ENCODE measurements at places on chromosomes 1 and 21.

- DNase-seq = no peak
These were observed 387.3 kb downstream of the RPS6KC1 start for GRCh38 chr1:213438339-213438738.

GRCh38 chr21:29416268-29416667, 117.5 kb downstream of the BACH1 start:
- DNase-seq = no peak

DNA sequence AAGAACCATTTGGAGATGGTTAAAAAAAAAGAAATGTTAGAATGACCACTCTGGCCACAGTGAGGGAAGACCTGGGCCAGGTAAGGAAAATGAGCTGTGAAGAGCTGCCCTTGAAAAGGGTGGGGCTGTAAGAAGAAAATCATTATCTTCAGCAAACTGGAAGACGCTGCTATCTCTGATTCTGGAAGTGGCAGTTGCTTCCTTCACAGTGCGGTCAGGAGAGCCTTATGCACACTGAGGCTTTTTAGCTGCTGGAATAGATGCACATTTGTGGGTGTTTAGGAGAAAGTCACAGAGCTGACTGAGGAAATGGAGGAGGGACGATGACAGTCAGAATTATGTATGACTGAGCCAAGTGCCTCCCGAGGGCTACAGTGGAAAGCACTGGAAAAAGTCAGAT, 91.6 kb downstream of the TBX19 start:
- DNase-seq = no peak

DNA sequence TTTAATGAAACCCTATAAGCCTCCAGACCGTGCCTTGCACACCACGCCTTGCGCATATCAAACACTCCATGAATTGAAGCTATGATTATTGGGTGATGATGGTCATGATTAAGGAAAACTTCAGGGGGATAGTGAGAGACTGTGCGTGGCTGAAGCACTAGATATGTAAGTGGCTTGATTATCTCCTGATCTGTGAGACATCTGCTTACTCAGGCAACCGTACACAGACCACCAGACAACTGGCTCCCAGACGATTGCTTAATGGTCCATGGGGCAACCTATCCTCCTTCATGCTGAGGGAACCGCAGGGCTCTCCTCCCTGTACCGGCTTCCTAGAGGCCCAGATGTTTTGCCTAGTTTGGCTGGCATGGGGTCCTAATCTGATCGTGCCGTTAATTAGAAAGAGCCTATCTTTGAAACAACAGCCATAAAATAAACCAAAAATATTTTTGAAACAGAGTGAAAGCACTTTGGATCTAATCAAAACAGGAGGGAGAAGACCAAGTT, 51.6 kb downstream of the IRF2BP2 start:
- no peak for DNase-seq

GRCh38 chr1:8813016-8813763, 4.2 kb downstream of the RERE start:
- no peak for DNase-seq

DNA sequence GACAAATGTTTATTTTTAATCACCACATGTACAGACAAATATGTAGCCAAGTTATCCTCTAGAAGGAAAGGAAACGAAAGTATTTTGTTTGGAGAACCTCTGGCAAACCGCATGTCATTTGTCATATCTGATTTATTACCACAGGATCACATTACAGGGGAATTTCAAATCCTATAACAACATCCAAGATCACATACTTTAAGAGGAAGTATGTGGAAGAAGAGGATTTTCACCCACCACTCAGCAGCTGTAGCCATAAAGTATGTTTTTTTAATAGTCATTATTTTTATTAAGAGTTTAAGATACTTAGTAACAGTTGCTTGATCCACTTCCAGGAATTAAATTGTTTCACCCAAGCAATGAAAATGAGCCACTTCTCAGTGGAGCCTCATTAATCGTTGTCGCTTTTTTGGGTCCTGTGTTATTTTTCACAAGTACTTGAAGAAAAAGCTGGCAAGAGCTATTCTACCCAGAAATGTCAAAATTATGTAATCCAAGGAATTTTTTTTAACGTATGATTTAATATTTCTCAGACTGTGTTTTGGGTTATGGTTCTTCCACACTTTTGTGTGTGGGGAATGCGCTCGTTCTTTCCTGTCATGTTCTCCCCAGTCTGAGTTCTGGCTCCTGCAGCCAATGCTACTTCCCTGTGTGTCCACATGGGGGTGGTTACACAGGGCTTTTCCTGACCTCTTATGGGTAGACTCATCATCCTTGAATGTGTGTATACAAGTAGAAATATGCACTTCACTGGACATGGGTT, 6.9 kb downstream of the SERTAD4 start:
- peak; percentile 66 for DNase-seq

- no peak for DNase-seq
These were observed 1.8 kb downstream of the CCDC17 start for GRCh38 chr1:45621895-45622523.

GRCh38 chr1:33876970-33877650, 13.2 kb downstream of the HMGB4 start:
- peak; percentile 9 for DNase-seq

DNA sequence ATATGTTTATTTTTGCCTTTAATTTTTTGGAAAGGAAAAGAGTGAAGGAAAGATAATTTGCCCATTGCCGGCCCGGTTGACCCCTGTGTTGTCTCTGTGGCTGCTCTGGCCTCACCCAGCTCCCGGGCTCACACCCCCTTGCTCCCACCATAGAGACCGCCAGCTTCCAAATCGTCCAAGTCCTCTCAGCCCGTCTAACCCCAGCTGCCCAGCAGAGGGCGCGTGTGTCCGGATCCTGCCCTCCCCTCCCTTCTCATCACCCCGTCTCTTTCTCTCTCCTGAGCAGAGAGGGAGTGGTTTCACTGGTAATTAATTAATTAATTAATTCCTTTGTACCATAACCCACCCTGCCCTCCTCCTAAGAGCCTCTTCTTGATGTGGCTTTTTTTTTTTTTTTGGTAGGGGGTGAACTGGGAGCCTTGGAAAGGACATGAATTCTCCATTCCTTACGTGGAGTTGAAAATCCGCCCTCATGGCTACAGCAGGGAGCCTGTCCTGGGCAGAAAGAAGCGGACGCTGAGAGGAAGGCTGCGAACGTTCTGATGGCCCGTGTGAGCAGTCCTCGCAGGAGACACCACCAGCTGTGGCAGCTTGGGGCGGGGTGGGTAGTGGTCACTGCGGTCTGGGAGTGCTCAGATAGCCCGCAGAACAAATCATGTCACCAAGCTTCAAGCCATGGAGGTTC, 45.9 kb downstream of the KIAA0040 start:
- DNase-seq = peak; percentile 57

DNA sequence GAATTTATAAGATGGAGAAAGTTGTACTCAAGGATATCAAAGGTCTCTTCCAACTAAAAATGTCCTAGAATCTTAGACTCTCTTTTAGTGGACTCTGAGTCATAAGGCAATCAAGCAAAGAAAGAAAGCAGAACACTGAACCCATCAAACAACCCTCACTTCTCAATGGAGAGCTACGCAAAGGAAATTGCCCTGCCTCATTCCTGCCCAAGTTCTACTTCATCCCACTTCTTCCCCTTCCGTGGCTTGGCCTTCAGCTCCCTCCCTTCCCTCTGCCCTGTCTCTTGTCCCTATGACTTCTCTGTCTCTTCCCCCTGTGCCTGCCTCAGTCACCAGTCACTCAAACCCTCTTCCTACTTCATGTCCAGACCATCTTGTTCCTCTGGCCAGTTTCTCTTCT, 58.5 kb downstream of the RIMS3 start:
- DNase-seq = no peak

DNA sequence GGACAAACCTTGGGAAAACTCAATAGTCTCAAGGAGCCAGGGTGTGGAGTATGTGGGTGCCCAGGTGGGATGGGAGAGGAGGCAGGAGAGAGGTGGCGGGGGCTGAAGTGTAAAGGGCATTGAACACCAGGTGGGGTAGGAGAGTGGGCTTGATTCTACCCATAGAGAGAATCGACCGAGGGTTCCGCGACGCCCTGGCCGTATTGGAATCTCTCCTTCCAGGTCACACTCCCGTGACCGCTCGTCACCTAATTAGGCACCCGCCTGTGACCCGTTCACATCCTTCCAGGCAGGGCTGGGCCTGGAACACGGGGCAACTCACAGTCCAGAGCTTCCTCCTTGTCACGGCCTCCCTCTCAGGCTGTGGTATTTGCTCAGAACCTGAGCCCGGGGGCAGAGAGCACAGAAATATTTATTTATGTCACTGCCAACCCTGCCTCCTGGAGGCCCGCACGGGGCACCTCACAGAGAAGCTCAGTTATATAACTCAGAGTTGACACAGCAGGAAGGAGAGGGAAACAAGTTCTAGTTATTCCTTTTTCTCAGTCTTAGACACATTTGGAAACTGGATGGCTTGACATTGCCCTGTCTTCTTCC, 12.0 kb downstream of the NCMAP start:
- no peak for DNase-seq

GRCh38 chr21:44884097-44884496, 10.6 kb upstream of the PTTG1IP start:
- DNase-seq = no peak

DNA sequence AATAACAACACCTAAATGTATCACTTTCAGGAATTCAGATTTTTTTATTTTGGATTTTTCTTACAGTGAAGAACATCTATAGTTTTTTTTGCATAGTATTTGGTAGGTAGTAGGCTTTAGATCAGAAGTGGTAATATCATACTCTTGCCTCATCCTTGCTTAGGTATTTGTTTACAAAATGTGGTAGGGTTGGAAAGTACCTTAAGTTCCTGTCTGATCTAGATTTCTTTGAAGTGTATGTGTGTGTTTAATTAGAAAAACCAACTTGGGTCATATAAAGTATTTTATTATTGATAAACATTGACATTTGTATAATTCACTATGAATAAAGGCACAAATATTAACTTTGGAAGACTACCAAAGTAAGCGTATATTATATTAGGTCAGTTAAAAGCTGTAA, 85.3 kb upstream of the GPR88 start:
- DNase-seq = no peak

DNA sequence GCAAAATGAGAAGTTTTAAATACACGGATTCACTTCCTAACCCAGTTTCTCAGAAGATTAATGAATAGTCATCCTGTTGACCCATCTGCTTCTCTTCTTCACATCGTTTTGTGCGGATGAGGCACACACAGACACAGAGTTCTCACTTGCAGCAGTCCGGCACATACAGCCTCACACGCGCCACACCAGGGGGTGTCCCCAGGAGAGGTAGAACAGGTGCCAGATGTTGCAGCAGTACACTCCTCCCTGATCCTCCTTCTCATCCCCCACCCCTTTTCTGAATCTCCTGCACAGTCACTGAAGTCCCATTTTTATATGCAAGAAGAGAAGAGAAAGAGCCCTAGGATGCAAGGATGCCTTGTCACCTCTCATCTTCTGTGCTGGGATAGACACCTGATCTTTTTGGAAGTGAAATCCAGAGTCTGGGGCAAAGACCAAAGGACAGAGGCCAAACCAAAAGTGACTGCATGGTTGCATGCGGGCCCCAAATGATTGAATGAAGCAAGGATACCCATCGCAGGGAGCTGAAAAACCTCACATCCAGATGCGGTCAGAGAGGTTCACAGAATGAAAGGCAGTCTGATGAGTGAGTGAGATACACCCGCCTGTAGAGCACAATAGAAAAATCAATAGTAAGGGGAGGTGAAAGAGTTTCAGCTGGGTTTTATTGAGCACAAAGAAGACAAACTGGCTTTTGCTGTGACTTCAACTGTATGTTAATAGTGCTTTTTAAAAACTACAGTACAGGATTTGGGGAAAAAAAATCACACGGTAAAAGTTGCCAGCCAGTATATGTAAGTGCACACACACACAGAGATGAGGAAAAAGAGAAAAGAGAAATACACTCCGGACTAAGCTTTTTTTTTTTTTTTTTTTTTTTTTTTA, 28.9 kb downstream of the PBX1 start:
- no peak for DNase-seq

GRCh38 chr1:70707214-70707613, 296.1 kb downstream of the CTH start:
- no peak for DNase-seq

GRCh38 chr1:169949139-169949538, 55.4 kb upstream of the SCYL3 start:
- DNase-seq = no peak

DNA sequence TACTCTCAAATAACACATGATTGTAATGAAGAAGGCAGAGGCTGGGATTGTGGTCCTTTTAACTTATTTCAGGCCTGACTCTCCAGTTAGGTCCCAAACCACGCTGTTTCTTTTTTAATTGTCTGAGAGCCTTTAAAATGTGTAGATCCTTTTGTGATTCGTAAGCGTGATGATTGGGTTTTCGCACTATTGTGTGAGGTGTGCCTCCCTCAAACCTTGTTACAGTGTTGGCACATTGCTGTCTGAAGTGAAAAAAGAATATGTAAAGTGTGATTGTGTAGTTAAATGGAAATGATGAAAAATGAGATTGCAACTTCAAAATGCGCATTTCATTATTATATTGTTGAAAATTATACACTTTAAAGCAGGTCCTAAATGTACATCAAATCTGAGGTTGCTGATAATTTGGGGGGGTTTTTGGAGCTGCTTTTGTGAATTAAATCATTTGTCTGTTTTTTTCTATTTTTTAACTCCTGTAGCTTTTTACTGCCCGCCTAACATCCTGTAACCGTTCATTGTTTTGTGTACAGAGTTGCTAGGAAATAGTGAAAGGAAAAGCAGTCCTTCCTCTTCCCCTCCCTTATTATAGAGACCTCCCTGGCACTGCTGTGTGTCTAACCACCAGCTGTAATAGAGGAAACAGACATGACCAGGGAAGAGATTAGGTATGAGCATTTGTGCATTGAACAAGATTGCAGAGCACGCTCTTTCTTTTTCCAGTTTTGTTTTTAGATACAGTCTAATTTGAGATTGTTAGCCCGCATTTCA, 43.3 kb downstream of the IARS2 start:
- no peak for DNase-seq

DNA sequence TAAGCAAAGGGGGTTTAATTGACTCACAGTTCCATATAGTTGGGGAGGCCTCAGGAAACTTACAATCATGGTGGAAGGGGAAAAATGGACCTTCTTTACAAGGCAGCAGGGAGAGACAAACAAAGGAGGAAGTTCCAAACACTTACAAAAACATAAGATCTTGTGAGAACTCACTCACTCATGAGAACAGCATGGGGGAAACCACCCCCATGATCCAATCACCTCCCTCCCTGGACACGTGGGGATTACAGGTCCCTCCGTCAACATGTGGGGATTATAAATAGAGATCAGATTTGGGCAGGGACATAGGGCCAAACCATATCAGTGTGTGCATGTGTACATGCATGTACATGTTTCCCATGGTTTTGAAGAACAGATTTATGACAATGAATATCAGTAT, 5.5 kb upstream of the SMG7 start:
- DNase-seq = no peak

GRCh38 chr1:171596705-171597104, 25.3 kb upstream of the MYOCOS start:
- no peak for DNase-seq

- no peak for DNase-seq
These were observed 171.1 kb upstream of the KLHDC7A start for GRCh38 chr1:18309552-18310155.

GRCh38 chr1:202186327-202186726, 7.3 kb upstream of the LGR6 start:
- DNase-seq = no peak

- no peak for DNase-seq
These were observed 34.9 kb downstream of the HSF2BP start for GRCh38 chr21:43624339-43624738.

Data from cerebellar cortex (tissue), 1 donor.